SJSA1 (cell line): ENCODE measurements at places on chromosomes 6 and 20.

GRCh38 chr20:10671919-10672623 lies 1.7 kb downstream of the JAG1 start:
- DNase-seq, result no peak
- peaks cover 24% of the 10 kb centered on the region for H3K36me3 ChIP-seq
- H3K4me3 ChIP-seq, result peak overlapping the region; percentile 61
- H3K4me1 ChIP-seq, result peaks cover 43% of the 10 kb centered on the region
- H3K27ac ChIP-seq, result peak overlapping the region; percentile 44

DNA sequence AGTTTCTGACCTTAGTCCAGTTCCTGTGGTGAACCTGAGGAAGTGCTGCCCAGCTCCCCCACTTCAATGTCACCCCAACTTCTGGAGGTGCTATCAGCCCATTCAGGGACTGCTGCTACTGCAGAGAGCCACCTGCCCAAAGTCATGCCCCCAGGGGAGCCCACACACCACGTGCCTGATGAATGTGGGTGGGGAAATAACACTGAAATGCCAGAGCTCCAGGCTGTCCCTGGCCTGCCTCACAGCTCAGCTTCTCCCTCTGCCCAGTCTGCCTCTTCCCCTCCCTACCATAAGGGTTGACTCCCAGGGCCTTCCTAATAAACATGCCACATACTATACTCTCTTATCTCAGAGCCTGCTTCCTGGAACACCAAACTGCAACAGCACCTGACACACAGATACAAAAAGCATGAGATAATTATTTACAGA lies 276.4 kb upstream of the MOCS1 start:
- no peak for DNase-seq
- no peaks in the 10 kb centered on the region for H3K36me3 ChIP-seq
- no peaks in the 10 kb centered on the region for H3K27me3 ChIP-seq
- H3K4me1 ChIP-seq, result no peaks in the 10 kb centered on the region
- no peak overlapping the region for H3K4me3 ChIP-seq

- peaks cover 20% of the 10 kb centered on the region for H3K4me1 ChIP-seq
- H3K36me3 ChIP-seq, result no peaks in the 10 kb centered on the region
- DNase-seq, result no peak
- H3K4me3 ChIP-seq, result no peak overlapping the region
These were observed 182.3 kb upstream of the UST start for GRCh38 chr6:148564494-148565035.

DNA sequence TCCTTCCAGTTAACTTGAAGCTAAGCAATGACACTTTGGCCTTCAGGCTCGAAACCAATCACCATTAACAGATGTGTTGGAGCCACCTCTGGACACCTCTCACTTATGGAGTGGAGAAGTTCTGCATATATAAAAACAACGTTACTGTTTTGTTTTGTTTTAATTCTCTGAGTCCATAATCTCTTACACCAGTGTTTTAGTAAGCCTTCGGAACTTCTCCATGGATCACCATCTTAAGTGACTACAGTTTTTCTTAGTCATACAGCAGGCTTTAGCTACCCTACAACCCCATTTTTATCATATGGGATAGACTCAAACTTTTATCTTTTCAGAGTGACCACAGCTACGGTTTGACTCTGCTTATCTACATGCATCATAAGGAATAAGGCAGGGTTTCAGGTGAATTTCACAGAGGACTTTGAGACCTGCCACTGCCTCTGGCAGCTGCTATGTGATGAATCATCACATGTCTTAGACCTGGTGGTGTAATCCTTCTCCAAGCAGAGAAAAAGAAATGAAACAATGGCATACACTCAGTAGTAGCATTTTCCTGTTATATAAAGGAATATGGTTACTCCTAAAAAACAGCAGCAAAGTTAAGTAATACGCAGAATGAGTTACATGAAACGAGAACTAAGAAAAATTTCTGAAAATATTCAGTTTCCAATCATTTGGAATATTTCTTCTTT lies 5.5 kb upstream of the HDDC2 start:
- peaks cover 14% of the 10 kb centered on the region for H3K4me1 ChIP-seq
- H3K27ac ChIP-seq, result no peak overlapping the region
- DNase-seq, result no peak
- no peak overlapping the region for H3K4me3 ChIP-seq

- no peak overlapping the region for H3K27ac ChIP-seq
- H3K4me3 ChIP-seq, result no peak overlapping the region
- DNase-seq, result no peak
- H3K27me3 ChIP-seq, result no peaks in the 10 kb centered on the region
- no peaks in the 10 kb centered on the region for H3K36me3 ChIP-seq
- H3K4me1 ChIP-seq, result no peaks in the 10 kb centered on the region
These were observed 50.7 kb upstream of the TOX2 start for GRCh38 chr20:43863821-43864544.

GRCh38 chr6:105301756-105302616 lies 100.9 kb downstream of the PREP start:
- no peaks in the 10 kb centered on the region for H3K27me3 ChIP-seq

- H3K27me3 ChIP-seq, result no peaks in the 10 kb centered on the region
- no peak for DNase-seq
These were observed 315.1 kb downstream of the HDGFL1 start for GRCh38 chr6:22884456-22884855.

DNA sequence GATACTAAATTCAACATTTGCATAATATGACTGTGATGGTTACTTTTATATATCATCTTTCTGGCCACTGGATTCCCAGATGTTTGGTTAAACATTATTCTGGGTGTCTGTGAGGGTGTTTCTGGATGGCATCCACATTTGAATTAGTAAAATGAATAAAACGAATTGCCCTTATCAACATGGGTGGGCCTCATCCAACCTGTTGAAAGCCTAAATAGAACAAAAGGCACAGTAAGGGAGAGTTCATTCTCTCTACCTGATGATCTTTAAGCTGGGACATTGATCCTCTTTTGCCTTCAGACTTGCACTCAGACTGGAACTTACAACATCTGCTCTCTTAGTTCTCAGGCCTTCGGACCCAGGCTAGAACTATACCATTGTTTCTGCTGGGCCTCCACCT lies 57.6 kb downstream of the CD24 start:
- no peaks in the 10 kb centered on the region for H3K36me3 ChIP-seq
- no peaks in the 10 kb centered on the region for H3K27me3 ChIP-seq
- no peak for DNase-seq

GRCh38 chr6:142900227-142900971 lies 44.6 kb downstream of the HIVEP2 start:
- H3K27ac ChIP-seq, result peak overlapping the region; percentile 32
- H3K4me1 ChIP-seq, result peaks cover 52% of the 10 kb centered on the region
- DNase-seq, result peak; percentile 49
- no peak overlapping the region for H3K4me3 ChIP-seq
- no peaks in the 10 kb centered on the region for H3K27me3 ChIP-seq

- H3K36me3 ChIP-seq, result no peaks in the 10 kb centered on the region
- no peak for DNase-seq
- 0 out of 2 replicates have a peak overlapping the region, but pooled peaks have one; percentile 10 for H3K4me3 ChIP-seq
- H3K4me1 ChIP-seq, result peaks cover 5% of the 10 kb centered on the region
These were observed 546 bp upstream of the KLHL32 start for GRCh38 chr6:96923871-96924493.

- peaks cover 92% of the 10 kb centered on the region for H3K4me1 ChIP-seq
- no peaks in the 10 kb centered on the region for H3K27me3 ChIP-seq
- DNase-seq, result no peak
These were observed 140.2 kb upstream of the PHACTR1 start for GRCh38 chr6:12576389-12576788.

- no peak overlapping the region for H3K27ac ChIP-seq
- no peak for DNase-seq
- no peaks in the 10 kb centered on the region for H3K4me1 ChIP-seq
- no peaks in the 10 kb centered on the region for H3K27me3 ChIP-seq
- H3K4me3 ChIP-seq, result no peak overlapping the region
- H3K36me3 ChIP-seq, result no peaks in the 10 kb centered on the region
These were observed 18.4 kb upstream of the NUP153 start for GRCh38 chr6:17725083-17725482.

- DNase-seq, result no peak
- no peak overlapping the region for H3K27ac ChIP-seq
- H3K4me1 ChIP-seq, result peaks cover 6% of the 10 kb centered on the region
These were observed 17.2 kb downstream of the GNAS start for GRCh38 chr20:58869662-58870227.

DNA sequence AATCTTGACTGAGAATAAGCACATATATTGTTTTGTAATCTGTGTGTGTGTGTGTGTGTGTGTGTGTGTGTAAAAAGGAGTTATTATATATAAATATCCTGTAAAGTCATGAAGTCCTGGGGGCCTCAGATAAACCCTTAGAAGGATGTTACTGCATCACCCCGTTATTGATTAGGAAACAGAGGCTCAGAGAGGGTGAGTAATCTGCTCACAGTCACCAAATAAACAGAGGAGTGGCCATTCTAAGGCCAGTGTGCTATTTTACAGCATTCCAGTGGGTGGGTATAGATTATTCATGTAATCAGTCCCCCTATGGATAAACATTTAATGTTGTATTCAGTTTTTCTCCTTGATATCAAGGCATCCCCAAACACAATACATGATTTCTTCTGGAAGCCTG lies 87.1 kb downstream of the CDC5L start:
- DNase-seq, result no peak
- H3K4me3 ChIP-seq, result no peak overlapping the region
- H3K27ac ChIP-seq, result no peak overlapping the region
- H3K36me3 ChIP-seq, result no peaks in the 10 kb centered on the region
- H3K27me3 ChIP-seq, result no peaks in the 10 kb centered on the region
- H3K4me1 ChIP-seq, result peaks cover 32% of the 10 kb centered on the region

DNA sequence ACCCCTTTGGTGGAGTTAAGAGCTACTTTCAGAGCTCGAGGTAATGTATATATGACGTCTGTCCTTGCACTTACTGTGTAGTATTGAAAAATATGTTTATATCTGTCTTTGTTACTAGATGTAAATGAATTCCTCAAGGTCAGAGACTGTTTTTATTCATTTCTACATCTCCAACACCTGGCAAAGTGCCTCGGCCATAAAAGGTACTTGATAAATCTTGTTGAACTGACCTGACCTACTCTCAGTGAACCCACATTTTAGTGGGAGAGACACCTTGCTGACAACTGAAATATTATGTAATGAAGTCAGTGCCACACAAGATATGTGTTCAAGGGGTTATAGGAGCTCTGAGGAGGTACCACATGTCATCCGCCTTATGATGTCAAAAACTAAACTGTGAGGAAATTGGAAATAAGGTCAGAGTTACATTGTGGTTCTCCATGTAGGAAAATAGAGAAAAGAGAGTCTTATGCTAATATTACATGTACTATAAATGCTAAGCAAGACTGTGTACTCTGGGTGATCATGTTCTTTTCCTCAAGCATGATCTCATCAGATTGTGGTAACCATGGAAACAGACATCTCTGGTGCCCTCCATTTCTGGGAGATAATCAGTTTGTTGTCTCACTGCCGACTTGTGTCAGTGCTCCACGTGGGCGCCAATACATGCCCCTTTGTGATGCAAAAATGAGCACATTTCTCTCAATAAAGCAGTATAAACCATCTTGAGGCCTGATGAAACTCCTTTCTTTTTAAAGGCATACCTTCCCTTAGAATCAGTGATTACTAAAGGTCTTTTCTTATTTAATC lies 5.7 kb upstream of the TMEM30A start:
- DNase-seq, result no peak
- H3K27me3 ChIP-seq, result no peaks in the 10 kb centered on the region
- H3K27ac ChIP-seq, result no peak overlapping the region
- no peak overlapping the region for H3K4me3 ChIP-seq
- H3K4me1 ChIP-seq, result no peaks in the 10 kb centered on the region
- H3K36me3 ChIP-seq, result no peaks in the 10 kb centered on the region
